RWPE2 (cell line): ENCODE measurements at places on chromosomes 12 and 14.

GRCh38 chr12:6554168-6555017, 1.4 kb downstream of the IFFO1 start:
- DNase-seq: no peak

DNA sequence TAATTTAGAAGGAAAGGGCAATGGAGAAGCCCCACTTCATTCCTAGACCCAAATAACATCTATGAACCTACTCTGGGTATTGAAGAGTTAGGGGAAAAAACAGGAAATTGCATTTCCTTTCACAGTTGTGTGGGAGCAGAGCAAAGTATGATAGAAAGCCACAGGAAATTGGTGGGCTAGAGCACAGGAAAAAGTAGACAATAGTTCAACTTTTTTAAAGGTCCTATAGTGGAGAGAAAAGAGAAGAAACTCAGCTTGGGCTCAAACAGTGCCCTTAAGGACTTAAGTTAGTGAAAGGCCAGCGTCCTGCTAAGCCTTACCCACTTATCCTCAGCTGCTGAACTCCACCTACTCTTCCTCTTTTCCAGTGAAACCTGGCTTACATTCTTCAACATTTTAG, 258.1 kb downstream of the DPY19L2 start:
- DNase-seq: no peak

GRCh38 chr12:28859551-28859950, 289.5 kb upstream of the FAR2 start:
- DNase-seq: no peak

DNA sequence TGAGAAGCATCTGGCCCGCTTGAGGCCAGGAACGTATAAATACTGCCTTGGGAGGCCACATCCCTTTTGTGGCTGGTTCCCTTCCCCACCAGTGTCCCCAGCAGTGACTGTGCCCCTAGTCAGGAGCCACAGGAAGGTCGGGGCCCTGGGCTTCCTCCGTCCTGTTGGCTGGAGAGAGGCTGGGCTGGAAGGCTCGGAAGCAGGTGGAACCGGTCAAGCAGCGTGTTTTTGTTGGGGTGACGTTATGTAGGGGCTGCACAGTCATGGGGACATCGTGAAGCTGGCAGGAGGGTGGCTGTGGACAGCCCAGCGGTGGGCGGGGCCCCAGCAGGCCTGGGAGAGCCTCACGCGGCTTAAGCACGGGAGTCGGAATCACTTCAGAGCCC, 10.1 kb downstream of the XRCC3 start:
- DNase-seq: no peak

DNA sequence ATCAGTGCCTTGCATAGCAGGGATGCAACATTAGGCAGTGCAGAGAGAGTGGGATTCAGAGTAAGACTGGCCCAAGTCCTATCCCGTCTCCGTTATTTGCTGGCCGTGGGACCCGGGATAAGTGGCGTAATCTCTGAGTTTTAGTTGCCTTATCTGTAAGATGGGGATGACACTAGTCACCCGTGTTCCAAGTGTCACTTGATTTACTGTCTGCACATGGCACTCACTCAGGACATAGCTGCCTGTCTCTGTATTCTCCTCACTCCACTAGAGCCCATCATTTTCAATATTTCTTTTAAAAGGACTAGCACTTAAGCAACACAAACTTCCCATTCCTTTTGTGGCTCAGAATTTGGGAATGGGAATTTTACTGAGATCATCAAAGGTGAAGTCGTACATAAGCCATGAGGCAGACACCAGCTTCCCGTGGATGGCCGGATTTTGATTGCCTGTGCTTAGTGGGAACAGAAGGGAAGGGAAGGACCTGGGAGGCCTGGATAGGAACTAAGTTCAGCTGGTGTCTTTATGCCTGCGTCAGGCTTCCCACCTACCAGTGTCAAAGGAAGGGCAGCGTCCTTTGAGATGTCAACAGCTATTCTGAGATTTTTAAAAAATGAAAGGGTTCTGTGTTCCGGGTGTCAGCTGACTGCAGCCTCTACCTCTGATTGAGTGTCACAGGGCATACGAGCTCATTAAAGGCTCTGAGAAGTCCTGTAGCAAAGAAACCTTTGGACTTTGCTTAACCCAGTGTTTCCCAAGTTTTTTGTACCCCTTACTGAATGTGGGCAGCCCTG, 361.4 kb downstream of the CACNA1C start:
- DNase-seq: no peak

GRCh38 chr12:88433997-88434703, 146.1 kb downstream of the KITLG start:
- no peak for DNase-seq

DNA sequence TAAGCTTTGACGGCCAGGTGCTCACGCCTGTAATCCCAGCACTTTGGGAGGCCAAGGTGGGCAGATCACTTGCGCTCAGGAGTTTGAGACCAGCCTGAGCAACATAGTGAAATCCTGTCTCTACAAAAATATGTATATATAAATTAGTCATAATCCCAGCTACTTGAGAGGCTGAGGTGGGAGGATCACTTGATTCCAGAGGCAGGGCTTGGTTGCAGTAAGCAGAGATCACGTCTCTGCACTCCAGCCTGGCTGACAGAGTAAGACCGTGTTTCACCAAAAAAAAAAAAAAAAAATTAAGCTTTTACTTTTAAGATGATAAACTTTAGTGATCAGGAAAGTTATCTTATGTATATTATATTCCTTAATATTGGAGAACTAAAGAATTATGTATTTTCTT, 18.0 kb upstream of the SNAPC1 start:
- DNase-seq: no peak

DNA sequence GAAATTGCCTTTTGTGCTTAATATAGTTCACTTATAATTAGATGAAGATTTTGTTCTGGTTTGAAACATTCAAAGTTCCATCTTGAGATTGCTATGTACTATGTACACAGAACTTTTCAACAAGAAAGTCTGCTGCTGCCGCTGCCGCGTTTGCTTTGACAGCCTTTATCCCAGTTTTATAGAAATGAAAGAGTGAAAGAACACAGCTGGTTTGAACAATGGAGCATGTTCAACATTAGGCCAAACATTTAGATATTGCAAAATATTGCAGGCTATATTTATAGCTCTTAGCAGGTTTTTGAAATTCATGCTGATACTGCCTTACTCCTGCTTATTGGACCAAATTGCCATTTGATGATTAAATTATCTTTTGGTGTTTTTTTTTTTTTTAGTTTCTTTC, 299.8 kb upstream of the PRKD1 start:
- no peak for DNase-seq

DNA sequence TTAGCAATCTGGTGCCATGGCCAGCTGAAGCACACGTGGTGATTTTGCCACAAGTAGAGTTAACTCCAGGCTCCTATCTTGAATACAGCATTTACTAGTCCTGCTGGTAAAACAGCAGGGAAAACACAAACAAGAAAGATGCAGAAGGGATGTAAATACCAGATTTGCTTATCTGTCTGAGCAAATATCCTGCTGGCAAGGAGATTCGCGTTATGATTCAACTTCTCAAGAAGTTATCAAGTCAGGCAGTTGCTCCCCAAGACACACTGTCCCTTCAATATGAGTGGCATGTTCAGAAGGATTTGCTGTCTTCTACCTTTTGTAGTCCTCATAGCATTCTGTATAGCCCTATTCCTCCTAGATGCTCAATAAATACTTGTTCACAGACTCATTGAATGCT, 171.2 kb upstream of the EGLN3 start:
- DNase-seq: no peak

GRCh38 chr12:122265886-122266229, 436 bp downstream of the VPS33A start:
- DNase-seq: no peak

GRCh38 chr14:53389202-53389601, 236.1 kb upstream of the DDHD1 start:
- DNase-seq: no peak

DNA sequence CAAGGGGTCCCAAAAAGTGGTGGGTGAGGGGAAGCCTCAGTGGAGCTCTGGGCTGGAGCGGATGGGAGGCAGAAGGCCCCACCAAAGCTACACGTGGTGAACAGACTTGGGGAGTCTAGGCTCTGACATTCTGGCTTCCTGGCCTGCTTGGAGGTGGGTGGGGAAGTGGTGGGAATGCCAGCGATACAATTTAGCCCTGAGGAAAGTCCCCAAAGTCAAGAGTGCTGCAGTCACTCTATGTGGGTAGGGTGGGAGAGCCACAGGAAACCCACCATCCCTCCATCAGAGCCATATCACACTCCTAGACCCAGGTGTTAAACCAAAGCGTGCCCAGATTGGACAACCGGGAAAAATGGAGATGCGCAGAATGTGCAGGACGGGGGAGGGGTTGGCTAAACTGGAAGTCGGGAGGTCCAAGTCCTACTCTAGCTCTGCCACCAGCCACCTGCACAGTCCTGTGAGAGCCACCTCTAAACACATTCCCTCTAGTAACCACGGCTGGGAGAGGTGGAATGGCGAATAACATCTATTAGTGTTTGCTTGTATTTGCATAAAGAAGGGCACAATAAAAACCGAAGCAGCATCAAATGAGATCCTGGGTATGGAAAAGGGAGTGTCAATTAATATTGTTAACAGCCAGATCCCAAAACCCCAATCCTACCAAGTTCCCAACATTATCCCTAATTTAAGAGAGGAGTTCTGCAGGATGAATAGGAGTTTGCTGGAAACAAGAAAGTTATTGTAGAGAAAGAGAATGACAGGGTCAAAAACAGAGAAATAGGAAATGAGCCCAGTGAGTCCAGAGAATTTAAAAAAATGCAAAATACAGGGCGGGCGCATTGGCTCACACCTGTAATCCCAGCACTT, 14.0 kb upstream of the CD9 start:
- no peak for DNase-seq

DNA sequence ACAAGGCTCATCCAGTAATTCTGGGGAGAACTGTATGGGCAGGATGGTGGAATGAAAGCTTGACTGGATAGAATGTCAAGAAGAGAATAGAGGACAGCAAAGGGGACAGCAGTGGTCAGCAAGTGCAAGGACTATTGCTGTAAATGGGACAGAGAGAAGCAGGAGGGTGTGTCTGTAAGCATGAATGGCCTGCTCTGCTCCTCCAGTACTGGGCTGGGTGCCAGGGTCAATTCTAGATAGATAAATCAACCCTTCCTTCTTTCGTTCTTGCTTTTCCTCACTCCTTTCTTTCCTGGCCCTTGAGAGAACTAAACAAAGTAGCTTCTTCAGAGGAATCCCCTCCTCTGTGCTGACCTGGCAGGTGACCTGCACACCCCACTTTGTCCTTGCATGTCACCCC, 1019.2 kb downstream of the BCL11B start:
- DNase-seq: no peak

GRCh38 chr14:74400031-74400685, 25.9 kb downstream of the SYNDIG1L start:
- DNase-seq: peak; percentile 42

DNA sequence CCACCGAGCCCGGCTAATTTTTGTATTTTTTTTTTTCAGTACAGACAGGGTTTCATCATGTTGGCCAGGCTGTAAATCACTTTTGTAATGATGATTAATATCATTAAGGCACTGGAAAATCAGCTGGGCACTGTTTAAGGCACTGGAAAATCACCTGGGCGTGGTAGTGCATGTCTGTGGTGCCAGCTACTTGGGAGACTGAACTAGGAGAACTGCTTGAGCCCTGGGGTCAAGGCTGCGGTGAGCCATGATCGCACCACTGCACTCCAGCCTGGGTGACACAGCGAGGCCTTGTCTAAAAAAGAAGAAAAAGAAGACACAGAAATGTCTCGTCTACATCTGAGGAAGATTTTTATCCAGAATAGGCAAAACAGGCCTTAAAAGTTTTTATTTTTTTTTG, 12.7 kb downstream of the SLC11A2 start:
- no peak for DNase-seq

GRCh38 chr12:113645183-113645582, 173.5 kb upstream of the LHX5 start:
- DNase-seq: no peak

GRCh38 chr12:11657511-11657910, 8.0 kb downstream of the ETV6 start:
- no peak for DNase-seq

- no peak for DNase-seq
Measured at GRCh38 chr14:66115740-66116502, 370.2 kb upstream of the CCDC196 start.

- no peak for DNase-seq
Measured at GRCh38 chr12:79691511-79692248, 916 bp upstream of the PAWR start.

DNA sequence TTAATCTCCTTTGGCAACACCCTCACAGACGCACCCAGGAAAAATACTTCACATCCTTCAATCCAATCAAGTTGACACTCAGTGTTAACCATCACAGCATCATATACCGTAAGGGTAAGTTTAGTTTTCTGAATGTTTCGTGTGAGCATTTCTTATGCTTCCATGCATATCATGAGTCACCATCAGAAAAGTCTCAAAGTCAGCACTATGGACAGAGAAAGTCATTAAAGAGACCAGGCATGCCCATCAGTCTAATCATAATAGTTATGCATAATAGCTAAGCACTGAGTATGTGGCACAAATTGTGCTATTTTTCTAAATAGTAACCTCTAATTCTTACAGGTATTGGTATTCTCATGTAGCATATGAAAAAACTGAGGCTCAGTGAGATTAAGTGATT, 158.8 kb upstream of the PRMT8 start:
- no peak for DNase-seq

GRCh38 chr14:61122862-61123261, 141.8 kb downstream of the SLC38A6 start:
- no peak for DNase-seq

DNA sequence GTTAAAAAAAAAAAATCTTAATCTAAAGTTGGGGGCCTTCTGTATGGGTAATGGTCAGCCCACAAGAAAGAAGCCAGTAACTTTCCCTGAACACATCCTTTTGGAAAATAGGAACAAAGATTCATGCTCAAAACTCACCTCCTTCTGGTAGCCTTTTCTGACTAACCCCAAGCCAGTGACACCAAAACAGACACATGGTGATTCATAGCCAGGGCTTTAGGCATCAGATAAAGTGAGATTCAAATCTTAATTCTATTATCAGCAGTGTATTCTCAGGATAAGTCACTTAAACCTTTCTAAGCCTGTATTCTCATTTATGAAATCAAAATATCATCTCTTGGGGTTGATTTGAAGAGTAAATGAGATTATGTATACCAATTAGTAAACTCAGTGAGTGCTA, 4.9 kb downstream of the ATP5MC2 start:
- DNase-seq: no peak

- DNase-seq: no peak
Measured at GRCh38 chr14:100640471-100641273, 53.5 kb upstream of the BEGAIN start.

- DNase-seq: no peak
Measured at GRCh38 chr12:94585626-94586025, 64.7 kb downstream of the TMCC3 start.
